ENCODE measurements at places on chromosomes 4 and X.

- DNase-seq, result no peak
Measured at GRCh38 chrX:120725874-120726273, 96.0 kb upstream of the C1GALT1C1 start.

GRCh38 chrX:70033348-70034051, 16.2 kb downstream of the AWAT2 start:
- DNase-seq, result peak; percentile 56

DNA sequence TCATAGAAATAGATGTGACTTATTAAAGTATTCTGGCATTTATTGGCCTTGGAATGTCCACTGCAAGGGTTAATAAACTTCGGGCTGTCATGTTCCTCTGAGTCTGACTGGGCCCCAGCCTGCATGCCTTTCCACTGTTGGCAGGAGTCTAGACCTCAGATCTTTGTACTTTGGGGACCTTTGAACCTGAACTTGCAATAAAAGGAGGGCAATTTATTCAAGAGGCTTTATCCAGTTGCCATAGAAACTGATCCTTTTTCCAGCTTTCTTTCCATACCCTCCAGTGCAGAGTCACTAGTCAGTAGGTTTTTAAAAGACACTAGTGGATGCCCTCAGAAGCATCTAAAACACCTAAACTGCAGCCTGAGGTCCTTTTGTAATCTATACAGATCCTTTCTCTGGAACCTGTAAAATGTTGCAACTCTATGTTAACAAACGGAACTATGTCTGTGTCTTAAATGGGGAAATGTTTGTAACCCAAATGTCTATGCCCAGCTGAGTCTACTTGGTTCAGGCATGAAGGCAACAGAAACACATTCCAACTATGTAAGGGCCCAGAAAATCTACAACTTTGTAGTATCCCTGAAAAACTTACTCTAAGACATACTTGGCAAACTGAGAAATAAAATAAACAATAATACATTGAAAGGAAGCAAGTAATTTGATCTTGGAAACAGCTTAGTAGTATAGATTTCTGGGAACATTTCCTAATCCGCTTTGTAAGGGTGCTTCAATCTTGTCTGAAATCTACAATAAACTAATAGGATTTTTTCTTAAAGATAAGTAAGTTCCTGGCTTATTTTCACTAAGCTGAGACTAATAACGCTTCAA, 41.5 kb downstream of the SOWAHB start:
- DNase-seq, result peak; percentile 77

GRCh38 chr4:6892190-6892908, 17.3 kb upstream of the TBC1D14 start:
- peak; percentile 73 for DNase-seq

DNA sequence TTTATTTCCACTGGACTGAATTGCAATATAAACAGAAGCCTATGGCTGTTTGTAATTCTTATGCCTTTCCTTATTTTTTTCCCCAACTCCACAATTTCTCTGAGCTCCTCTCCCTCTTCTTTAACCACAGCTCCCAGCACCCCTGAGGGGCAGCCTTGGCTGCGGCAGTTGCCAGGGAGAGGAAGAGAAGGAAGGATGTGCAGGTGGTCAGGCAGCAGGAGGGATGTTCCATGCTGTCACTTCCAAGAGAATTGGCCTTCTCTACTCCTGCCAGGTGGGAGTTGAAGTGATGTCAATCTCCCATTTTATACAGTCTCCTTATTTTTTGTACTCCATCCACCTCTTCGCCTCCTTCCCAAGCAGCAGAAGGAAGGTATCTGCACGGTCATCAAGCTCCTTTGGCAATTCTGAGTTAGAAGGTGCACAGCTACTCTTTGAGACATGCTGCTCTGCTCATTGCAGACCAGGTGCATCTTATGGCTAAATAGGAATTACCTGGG, 343.3 kb upstream of the RPS6KA3 start:
- DNase-seq, result no peak

DNA sequence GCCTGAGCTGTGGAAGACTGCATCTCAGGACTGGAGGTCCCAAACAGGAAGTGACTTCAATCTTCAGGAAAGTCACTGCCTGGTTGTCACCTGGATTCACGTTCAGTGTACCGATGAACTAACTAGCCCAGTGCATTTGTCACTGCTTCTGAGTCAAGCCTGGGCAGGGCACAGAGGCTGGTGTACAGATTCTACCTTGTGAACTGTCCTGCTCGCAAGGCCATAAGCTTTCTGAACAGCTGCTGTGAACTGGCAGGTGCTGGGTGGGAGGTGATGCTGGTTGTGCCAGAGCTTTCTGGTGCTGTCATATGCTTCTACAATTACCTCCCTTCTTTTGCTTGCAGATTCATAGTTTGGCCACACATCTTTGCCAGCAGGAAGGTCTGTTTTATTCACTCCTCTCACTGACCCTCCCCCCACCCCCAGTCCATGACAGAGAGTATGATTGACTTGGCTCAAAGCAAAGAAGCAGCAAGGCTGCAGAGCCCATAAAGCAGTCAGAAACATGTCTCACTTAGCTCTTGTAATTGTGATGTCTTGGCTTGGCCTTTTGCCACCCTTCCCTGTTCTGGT, 40.5 kb downstream of the ZCCHC12 start:
- no peak for DNase-seq

- no peak for DNase-seq
Measured at GRCh38 chrX:56366901-56367300, 134.7 kb downstream of the KLF8 start.

DNA sequence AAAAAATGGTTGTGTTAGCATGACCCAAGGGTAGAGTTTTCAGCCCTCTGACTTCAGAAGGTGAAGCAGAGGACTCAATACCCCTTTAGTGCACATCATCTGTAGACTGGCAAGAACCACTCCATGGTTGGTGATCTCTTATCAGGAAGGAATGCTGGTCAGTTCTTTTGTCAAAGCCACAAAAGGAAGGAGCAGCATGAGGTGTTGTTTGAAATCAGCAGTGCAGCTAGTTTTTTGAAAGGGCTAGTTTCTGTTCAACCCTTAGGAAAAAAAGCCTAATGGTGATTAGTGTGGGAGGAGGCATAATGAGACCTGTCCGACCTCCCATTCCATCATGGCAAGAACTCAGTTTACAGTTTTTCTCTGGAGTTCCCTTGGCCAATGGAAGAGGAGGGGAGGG, 362.0 kb upstream of the CT83 start:
- no peak for DNase-seq

GRCh38 chr4:184669251-184669650, 19.7 kb downstream of the PRIMPOL start:
- no peak for DNase-seq

DNA sequence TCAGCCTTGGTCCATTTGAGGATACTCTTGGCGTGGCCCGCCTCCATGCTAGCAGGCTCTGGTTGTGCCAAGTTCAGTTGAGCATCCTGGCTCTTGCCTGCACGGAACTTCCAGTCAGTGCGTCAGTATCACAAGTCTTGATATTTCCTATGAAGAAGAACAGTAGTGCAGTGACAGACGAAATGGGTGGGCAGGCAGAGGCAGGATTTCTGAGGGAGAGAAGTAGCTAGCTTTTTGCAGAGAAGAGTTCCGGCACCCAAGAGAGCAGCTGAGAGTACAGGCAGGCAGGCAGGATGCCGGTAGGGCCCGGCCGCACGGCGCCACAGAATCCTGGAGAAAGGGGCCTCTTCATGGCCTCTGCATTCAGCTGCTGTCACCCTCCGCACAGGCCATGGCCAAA, 56.1 kb upstream of the MSANTD1 start:
- no peak for DNase-seq

DNA sequence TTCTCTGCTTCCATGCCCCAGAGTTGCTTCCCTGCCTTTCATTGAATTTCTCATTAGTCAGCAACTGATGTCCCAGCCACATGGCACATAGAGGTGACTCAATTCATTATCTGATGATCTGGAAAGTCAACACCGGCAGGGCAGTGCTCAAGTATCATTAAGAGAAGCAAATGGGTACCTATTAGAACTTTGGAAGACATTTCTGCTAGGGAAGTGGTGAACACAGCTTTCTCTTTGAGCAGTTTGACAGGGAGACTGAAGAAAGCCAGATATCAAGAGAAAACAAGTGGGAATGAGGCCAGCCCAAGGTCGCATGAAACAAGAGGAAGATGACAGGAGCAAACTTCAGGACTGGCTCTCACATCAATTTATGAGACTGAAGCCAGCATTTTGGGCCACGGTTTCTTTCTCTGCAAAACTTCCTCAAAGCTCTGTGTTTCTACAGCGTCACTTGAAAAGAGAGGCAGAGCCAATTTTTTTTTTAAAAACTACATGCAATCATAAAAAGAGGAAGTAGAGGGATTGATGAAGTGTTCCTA, 108.3 kb upstream of the RPS6KA3 start:
- DNase-seq, result no peak

- no peak for DNase-seq
Measured at GRCh38 chrX:39507034-39507433, 590.7 kb downstream of the BCOR start.

- DNase-seq, result peak; percentile 83
Measured at GRCh38 chrX:11423362-11423818, 130.2 kb downstream of the AMELX start.

- no peak for DNase-seq
Measured at GRCh38 chr4:173289353-173289727, 44.8 kb downstream of the HMGB2 start.

- no peak for DNase-seq
Measured at GRCh38 chr4:176676901-176677300, 115.8 kb downstream of the VEGFC start.

DNA sequence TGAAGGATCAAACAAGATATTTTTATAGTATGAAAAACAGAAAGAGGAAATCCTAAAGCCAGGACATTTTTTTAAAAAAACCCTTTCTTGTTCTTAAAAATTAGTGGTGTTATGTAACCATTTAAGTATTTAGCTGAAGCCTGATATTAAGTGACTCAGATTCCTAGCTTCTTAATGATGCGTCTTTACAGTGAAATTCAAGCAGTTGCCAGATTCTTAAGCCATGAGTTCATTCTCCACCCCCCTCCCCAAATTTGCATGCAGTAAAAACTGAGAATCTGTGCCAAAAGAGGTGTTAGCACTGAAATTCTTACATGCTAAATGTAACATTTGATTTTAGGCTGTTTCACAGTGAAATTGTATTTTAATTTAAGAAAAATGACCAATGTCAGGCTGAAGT, 180.8 kb downstream of the RAPGEF2 start:
- peak; percentile 87 for DNase-seq

- DNase-seq, result peak; percentile 68
Measured at GRCh38 chr4:124423160-124423559, 289.4 kb downstream of the ANKRD50 start.

DNA sequence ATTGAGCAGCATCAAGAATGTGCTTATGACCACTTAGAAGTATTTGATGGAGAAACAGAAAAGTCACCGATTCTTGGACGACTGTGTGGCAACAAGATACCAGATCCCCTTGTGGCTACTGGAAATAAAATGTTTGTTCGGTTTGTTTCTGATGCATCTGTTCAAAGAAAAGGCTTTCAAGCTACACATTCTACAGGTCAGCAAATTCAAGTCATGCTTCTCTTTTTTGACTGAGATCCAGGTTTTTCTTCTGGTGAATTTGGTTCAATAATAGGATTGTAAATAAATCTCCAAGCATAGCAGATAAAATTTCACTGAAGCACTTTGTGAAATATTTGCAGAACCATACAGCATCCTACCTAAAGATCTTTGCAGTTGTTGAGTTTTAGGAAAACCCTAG, 218.1 kb downstream of the TLL1 start:
- peak; percentile 2 for DNase-seq

DNA sequence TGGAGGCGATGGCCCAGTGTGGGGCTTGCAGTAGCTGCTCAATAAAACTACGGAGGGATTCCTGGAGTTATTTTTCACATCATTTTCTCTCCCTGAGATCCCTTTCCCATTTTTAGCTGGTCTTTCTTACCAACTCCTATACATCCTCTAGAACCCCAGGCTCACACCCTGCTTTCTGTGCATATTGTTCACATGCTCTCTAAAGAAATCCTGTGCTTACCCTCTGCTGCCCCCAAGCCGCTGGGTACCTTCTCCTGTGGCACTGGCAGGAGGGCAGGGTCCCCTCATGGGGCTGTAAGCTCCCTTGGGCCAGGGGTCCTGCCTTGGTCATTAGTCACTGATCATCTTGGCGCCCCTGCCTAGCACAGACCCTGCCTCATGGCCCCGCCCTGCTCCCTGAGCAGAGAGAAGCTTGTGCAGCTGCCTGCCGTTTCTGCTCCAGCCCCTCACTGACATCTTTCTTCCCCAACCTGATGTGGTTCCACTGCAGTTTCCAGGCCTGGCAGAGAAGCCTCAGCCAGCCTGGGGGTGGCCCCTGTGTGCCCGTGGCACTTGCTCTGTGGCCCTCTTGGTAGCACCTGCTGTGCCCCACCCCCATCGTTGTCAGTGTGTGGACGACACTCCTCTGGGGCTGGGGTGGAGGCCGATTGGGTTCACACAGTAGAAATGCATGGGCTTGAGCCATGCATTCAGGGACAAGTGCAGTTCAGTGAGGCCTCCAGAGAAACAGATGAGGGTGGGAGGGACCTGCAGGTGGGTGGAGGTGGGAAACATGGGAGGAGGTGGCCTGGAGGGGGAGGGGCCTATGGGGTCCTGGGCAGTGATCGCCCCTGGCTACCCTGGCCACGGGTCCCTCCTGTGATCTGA, 69.5 kb downstream of the WFS1 start:
- no peak for DNase-seq

- DNase-seq, result no peak
Measured at GRCh38 chr4:161829591-161829990, 334.2 kb downstream of the FSTL5 start.

DNA sequence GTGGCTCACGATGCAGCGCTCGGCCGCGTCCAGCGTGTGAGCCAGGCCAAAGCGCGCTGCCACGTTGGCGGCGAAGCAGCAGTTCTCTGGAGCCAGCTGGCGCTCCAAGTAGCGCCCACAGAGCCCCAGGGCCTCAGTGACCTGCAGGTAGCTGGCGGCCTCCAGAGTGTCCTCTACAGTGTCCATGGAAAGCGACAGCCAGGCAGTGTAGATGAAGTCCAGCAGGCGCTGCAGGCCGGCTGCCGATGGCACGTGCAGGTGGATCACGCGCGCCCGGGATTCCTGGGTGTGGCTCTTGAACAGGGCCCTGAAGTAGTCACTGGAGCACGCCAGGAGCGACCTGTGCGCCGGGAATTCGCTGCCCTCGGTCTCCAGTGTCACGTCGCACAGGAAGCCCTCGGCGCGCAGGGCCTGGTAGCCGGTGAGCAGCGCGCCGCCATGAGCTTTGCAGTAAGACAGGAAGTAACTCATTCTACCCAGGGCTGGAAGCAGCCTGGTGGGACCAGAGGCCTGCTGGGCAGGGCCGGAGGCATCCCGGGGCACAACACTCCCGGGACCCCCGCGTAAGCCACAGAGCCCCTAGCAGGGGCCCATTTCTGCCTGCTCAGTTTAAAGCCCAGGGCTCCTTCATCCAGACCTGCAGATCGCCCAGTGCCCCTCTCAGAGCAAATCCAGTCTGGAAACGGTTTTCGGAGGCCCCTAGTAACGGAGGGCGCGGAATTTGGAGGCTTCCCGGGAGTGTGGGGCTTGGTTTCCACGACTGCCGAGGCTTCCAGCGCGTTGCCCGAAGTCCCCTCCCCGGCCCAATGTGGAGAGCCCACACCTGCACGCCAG, 595 bp downstream of the KLHL34 start:
- DNase-seq, result no peak

All from choroid plexus epithelial cell (primary cell).